ENCODE measurements at places on chromosomes 6 and 20.

DNA sequence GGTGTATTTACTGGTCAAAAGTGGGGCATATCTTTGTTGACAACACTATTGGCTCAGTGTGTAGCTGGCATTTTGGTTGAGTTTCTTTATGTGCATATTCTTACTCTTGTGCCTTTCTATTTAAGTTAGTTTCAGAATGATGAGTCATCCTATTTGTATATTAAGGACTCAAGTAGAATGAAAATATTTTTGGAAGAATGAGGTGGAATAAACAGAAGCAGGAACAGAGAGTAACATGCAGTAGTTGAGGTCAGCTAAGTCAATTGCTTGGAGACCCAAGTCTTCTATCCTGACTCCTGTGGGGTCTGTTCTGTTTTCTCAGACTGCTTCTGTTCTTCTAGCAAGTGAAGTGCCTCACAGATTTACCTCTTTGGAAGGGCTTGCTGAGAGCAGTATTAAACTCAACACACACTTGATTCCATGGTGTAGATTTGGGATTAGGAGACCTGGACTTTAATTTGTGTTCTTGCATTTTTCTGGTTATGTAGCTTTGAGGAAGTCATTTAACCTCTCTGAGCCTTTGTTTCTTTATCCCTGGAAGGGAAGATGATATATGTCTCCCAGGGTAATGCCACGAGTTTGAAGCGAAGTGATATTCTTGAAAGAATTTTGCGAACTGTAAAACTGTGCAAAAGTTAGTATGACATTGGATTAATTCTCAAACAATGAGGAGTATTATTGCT, 324.3 kb downstream of the QKI start:
- DNase-seq = no peak

DNA sequence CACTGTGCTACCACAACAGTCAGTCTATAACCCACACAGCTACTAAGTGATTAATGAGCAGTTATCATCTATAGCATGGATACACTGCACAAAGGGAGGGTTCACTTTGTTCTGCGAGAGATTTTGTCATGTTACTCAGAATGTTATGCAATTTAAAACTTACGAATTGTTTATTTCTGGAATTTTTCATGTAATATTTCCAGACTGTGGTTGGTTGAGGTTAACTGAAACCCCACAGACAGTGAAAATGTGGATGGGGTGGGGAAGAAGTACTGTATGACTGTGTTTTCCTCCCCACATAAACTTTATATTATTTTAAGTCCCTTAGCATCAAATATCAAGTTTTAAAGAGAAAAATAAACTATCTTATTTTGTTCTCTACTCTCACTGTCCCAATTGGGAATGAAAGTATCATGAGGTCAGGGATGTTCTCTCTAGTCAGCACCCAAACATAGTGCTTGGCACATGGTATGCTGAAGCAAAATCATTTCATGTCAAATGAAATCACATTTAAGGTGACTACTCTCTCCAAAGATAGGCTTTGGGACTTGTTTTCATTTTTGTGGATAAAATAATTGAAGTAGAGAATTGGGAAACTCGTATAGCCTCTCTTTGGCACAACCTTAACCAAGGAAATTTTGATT, 25.4 kb downstream of the DOP1A start:
- no peak for DNase-seq

- DNase-seq = no peak
These were observed 12.0 kb upstream of the MAPRE1 start for GRCh38 chr20:32807706-32808105.

- DNase-seq = no peak
These were observed 65.5 kb upstream of the QKI start for GRCh38 chr6:163348789-163349680.

GRCh38 chr6:47967843-47968242, 143.2 kb downstream of the PTCHD4 start:
- no peak for DNase-seq

DNA sequence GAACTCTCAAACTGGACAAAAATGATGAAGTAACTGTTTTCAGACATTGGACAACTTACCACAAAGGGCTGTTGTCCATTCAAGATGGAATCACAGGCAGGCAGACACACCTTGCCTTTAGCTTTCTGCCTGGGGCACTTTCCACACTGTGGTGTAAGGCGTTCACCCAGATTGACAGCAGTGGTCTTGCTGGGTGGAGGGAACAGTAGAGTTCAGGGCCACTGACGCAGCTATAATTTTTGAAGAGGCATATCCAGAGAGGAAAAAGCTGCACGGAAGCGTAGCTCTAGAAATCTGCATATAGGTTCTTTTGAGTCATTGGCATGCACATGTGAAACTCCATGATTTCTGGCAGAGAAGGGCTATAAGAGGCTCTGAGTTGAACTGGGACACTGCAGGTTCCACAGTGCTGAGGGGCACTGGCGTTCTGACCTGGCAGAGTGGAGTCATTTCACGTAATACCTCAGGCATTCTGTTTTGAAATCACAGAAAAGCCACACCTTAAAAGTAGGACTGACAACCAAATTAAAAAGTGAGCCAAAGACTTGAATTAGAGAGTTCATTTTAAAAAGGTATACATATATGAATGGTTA, 105.0 kb upstream of the EDN1 start:
- DNase-seq = no peak

- no peak for DNase-seq
These were observed 1.5 kb downstream of the NOL4L start for GRCh38 chr20:32583581-32584070.

- DNase-seq = no peak
These were observed 203.2 kb downstream of the ISM1 start for GRCh38 chr20:13424174-13424833.

DNA sequence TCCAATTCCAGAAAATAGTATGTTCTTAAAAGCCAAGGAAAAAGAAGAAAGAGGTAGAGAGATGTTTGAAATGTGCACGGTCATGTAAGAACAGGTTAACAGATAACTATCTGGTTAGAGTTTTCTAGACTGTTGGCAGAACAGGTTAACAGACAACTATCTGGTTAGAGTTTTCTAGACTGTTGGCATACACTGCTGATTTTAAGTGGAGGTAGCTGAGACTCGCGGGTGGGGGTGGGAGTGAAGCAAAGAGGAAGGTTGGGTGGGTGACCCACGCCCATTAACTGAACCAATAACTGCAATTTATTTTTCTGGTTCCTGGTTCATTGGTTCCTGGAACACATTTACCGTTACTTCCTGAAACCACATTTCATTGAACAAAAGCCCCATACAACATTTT, 157.5 kb downstream of the ELOVL4 start:
- no peak for DNase-seq

DNA sequence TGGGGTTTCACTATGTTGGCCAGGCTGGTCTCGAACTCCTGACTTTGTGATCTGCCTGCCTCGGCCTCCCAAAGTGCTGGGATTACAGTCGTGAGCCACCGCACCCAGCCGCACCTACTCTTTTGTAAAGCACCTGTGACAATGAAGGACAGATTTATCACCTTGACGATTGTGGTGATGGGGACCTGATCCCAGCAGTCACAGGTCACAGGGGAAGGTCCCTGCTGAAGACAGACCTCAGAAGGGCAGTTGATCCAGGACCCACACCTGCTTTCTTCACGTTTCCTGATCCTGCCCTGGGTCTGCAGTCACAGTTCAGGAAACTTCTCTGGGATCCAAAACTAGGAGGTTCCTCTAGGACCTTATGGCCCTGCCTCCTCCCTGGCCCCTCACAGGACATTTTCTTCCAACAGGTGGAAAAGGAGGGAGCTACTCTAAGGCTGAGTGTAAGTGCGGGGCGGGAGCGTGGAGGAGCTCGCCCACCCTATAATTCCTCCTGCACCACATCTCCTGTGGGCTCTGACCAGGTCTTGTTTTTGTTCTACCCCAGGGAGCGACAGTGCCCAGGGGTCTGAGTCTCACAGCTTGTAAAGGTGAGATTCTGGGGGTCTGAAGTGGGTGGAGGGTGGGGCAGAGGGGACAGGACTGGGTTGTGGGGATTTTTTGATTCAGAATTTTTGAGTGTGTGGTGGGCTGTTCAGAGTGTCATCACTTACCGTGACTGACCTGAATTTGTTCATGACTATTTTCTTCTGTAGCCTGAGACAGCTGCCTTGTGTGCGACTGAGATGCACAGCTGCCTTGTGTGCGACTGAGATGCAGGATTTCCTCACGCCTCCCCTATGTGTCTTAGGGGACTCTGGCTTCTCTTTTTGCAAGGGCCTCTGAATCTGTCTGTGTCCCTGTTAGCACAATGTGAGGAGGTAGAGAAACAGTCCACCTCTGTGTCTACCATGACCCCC, 3.0 kb downstream of the HLA-E start:
- DNase-seq = no peak

DNA sequence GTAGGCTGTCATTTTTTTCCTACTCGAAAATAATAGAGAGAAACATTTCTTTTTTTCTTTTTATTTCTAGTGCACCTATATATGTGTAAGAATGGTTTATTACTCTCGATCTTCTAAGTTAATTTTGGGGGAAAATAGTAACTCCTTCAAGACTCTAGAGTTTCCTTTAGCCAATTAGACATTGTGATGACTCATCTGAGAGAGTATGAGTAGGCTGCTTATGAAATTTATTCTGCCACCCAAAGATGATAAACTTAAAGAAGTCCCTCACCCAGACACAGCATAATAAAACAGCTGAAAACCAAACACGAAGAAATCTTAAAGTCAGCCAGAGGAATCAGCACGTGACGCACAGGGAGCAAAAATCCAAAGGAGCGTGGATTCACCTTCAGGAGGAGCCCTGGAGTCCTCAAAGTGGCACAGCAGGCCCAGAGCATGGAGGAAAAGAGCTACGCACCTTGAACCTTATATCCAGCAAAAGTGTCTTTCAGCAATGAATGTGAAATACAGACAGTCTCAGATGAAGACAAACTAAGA, 81.9 kb downstream of the ERMARD start:
- no peak for DNase-seq

GRCh38 chr6:55495277-55495676, 83.7 kb downstream of the HMGCLL1 start:
- DNase-seq = no peak

DNA sequence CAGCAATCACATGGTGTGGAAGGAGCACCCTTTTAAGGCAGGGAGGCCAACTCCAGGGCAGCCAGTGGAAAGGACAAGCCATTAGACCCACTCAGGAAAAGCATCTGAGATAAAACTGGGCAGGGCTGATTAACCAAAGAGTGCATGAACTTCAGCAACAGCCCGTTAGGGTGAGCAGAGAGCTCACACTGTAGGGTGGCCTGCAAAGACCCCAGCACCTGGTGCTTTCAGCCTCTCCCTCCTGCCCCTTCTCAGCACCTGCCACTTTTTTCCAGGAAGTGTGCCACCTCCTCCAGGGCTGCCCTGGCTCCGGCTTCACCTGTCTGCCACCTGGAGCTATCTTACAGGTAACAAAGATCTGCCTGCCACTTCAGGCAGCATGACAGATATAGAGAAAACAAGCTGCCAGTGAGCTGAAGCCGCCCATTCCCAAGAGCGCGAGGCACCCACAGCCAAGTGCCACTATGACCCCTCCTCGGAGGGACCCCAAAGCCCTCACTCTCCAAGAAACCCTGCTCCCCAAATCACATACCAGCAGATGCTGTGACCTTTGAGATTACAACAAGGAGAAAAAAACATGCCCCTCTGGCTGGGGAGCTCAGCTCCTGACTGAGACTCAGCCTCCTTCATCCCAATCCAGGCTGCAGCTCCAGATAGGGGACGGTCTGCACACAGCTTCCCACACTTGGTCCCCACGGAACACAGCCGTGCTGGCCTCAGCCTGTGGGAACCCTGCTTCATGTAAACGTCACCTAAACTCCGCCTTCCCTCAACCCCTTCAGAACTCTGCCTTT, 71.2 kb downstream of the ABHD12 start:
- no peak for DNase-seq

GRCh38 chr6:9126878-9127560, 691.7 kb upstream of the SLC35B3 start:
- no peak for DNase-seq

DNA sequence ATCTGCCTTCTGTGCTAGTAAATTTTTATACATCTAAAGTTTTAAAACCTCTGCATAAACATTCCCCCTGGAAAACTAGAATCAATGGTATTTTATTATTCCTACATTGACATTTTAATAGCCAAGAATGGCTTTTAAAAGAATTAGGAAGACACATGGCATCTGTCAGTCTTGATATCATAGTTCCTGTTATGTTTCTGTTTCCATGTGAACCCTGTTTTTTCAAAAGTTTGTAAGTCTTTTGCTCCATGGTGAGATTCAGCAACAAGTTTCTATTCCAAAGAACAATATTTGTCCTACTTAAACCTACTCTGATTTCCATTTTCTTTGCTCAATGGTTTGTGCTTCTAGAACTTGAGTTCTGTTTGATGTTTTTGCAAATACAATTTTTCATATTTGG, 95.2 kb downstream of the PLEKHG1 start:
- no peak for DNase-seq

- no peak for DNase-seq
These were observed 90.9 kb downstream of the BMP7 start for GRCh38 chr20:57175397-57176010.

DNA sequence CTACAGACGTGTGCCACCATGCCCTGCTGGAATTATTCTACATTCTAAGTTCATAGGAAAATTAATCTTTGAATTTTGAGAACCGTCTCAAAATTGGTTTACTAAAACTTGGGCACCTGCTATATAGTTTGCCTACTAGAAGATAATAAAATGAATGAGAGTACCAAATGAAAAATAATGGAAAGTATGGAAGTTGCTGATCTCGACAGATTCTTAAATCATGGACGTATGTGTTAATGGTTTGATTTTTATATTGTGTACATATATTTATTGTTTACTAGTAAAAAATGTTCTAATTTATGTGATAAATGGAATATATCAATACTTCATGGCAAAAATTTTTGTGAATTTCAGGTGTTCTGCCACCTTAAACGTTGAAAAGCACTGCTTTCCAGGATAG, 60.0 kb downstream of the KIZ start:
- no peak for DNase-seq

DNA sequence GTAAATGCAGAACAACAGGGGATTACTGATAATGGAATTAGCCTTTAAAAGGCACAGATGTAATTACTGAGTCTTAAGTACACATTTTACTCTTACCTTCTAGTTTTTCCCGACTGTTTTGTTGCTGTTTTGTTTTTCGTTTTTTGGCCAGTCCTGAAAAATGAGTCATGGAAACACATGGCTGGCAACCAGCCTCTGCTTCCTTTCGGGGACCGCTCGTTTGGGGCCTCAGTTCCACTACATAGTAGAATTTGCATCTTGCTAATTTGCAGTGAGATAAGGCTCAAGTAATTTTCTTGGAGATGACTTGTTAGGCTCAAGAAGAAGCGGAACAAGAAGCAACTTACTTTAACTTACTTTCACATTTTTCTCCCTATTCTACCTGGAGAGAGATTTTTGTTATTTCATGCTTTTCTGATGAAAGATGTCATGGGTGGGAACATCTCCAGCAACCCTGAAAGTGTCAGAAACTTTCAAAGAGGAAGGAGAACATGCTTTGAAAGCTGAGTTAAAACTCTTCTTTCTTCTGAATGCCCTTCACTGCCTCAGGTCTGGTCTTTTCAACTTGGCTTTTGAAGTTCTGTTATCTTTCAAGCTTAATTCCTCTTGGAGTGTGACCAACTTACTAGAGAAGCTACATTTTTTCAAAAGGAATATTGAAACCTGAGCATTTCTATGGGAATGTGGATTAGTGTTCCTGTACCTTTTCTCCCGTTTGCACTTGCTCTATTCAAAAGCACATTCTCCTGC, 71.5 kb upstream of the HDAC2 start:
- no peak for DNase-seq

Data from cortex of kidney (tissue), 1 donor.